ENCODE measurements at places on chromosomes 3 and 15.

DNA sequence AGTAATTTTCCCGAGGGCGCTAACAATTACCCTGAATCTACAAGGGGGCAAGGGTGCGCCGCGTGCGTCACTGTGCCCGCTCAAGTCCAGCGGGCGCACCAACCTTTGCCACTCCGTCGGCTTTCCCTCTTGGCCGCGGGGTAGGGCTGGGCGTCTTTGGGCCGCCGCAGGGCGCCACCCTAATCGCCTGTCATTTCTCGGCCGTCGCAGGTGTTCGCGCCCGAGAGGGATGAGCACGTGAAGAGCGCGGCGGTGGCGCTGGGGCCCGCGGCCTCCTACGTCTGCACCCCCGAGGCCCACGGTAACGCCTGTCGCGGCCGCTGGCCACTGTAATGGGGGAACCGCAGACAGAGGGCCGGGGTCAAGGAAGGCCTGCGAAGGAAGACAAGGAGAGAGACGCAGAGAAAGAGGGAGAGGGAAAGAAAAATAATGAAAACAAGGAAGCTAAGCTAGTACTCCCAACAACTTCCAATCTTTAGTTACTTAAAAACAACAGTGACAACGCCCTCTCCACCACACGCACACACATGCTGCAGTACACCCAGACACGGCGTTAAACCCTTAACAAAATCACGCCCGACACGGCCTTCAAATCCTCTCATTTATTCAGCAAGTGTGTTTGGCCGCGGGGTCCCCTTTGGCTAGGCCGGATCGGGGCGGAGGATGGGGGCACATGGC, 3.8 kb downstream of the SKOR1 start:
- peaks cover 92% of the 10 kb centered on the region for H3K27me3 ChIP-seq
- H3K4me1 ChIP-seq = peaks cover 67% of the 10 kb centered on the region
- no peak for DNase-seq
- no peaks in the 10 kb centered on the region for H3K36me3 ChIP-seq
- peak overlapping the region; percentile 3 for H3K4me3 ChIP-seq

- no peak overlapping the region for H3K4me3 ChIP-seq
- no peaks in the 10 kb centered on the region for H3K27me3 ChIP-seq
- DNase-seq = no peak
- peaks cover 31% of the 10 kb centered on the region for H3K36me3 ChIP-seq
Observed at GRCh38 chr3:50287262-50287661, 5.0 kb downstream of the IFRD2 start.

DNA sequence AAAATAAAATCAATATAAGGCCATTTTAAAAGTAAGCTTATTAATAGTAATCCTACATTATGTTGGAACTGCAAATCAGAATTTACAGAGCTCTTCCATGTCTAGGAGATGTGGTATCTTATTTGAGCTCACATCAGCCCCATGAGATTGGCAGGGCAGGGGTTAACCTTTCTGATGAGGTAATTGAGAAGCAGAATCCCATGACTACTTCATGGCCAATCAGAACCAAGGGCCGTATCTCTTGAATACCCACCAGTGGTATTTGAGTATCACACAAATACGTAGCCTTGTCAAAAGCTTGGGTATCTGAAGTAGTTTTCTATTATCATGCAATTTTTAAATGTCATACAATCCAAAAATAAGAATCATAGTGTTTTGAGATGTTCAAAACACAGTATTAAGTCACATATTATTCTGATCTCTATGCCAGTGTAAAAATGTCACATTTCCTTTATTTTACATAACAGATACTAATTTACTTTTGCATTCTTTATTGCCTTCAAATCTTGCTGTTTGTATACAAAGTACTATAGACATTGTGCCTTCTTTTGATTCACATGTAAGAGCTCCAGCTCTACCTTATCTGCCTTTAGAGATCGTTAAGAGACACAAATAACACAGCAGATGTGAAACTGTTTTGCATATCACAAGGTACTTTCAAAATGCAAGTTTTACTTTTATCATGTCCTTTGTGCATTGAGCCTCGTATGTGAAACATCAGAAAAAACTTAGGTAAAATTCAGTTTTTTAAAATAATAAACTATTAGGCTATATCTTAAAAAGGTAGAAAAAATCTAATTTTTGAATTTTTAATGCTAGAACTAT, 251.7 kb upstream of the GOLGA6L4 start:
- H3K4me1 ChIP-seq = no peaks in the 10 kb centered on the region
- H3K36me3 ChIP-seq = no peaks in the 10 kb centered on the region
- DNase-seq = no peak
- no peak overlapping the region for H3K4me3 ChIP-seq
- H3K27ac ChIP-seq = no peak overlapping the region

DNA sequence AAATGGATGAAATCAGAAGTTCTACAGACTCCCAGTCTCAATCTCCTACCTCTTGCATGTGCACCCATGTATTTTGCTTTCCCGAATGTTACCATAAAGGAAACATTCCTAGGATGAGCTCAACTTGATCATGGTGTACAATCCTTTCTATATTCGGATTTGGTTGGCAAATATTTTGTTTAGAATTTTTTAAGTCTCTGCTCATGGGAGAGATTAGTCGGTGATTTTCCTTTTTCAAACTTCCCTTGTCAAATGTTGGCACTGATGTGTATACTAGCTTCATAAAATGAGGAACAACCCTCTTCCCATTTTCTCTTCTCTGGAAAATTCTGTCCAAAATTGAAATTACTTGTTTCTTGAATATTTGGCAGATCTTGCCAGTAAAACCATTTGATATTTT, 317.6 kb upstream of the RASGRP1 start:
- no peaks in the 10 kb centered on the region for H3K27me3 ChIP-seq
- H3K27ac ChIP-seq = no peak overlapping the region
- H3K36me3 ChIP-seq = no peaks in the 10 kb centered on the region
- DNase-seq = no peak

DNA sequence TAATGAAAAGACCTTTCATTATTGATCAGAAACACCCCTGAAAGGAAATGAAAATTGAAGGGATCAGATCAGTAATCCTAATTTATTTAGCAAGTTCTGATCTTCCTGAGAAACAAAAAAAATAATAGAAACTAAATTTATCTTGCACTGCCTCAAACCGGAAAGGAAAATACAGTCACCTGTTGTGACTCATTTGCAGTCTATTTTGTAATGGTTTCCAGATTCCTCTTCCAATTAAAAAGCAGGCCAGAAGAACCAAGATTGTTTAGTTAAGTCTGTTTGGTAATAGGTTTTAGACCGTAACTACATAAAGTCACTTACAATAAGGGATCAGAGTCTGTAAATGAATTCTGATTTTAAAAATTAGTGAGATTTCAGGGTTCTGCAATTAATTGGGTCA, 49.7 kb upstream of the ATOSA start:
- H3K4me3 ChIP-seq = no peak overlapping the region
- no peaks in the 10 kb centered on the region for H3K27me3 ChIP-seq
- no peak for DNase-seq
- H3K4me1 ChIP-seq = peaks cover 6% of the 10 kb centered on the region

GRCh38 chr3:165868088-165868487, 30.9 kb upstream of the BCHE start:
- no peak overlapping the region for H3K27ac ChIP-seq
- H3K4me1 ChIP-seq = no peaks in the 10 kb centered on the region
- H3K4me3 ChIP-seq = no peak overlapping the region
- H3K27me3 ChIP-seq = no peaks in the 10 kb centered on the region

DNA sequence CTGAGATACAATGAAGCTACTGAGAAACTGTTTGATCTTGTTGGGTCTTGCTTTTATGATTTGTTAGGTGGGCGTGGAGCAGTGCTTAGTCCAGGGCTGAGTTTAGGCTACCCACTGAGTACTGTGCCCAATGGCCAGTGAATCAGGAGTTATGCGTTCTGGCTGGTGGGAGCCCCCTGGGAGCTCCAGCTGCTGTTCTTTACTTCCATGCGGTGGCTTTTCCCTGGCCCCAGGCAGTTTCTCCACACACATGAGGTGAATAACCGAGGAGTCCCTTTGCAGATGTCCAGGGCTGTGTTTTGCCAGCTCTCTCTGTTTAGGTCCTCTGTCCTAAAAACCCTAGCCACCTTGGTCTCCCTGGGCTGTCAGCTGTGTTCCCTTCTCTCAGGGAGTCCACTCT, 106.5 kb downstream of the KLF13 start:
- H3K27me3 ChIP-seq = no peaks in the 10 kb centered on the region
- H3K36me3 ChIP-seq = no peaks in the 10 kb centered on the region
- H3K27ac ChIP-seq = peak overlapping the region; percentile 91

Measured in effector memory CD4-positive, alpha-beta T cell (primary cell).